Activated gamma-delta T cell (primary cell): ENCODE measurements at places on chromosomes 3 and 15.

- DNase-seq = no peak
These were observed 48.4 kb downstream of the BLM start for GRCh38 chr15:90765531-90765930.

GRCh38 chr15:48928877-48929538, 34.7 kb downstream of the SHC4 start:
- DNase-seq = no peak

DNA sequence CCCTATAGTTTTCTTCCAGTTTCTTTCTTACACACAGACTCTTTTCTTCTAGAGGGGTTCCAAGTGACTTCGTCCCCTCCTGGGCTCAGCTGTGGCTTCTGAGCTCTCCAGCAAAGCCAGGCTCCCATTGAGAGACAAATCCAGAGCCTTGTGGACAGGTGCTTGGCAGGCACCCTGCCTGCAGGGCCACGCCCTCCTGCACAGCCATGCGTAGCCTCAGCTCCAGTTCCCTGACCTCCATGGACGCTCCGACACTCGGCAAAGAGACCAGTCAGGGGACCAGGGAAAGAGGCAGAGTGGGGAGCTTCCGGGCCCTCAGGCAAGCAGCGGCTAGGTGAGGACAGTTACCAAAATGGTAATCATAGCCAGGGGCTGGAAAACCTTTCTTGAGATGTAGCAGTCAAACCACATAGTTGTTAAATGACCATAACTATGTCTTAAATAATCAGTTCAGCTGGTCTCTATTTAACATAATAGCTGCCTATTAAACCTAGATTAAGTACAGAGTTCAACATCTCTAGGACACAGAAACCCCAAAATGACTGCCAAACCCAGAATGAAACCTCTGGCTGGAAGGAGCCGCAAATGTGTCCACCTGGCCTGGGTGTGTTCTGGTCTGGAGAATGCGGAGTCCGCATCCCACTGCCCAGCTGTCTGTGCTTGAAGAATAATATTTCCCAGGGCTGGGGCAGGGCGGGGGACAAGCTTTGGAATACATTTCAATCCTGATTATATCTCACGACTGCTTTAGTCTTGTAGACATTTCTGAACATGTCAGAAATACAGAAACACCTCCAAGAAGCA, 69.3 kb upstream of the RGMA start:
- no peak for DNase-seq

DNA sequence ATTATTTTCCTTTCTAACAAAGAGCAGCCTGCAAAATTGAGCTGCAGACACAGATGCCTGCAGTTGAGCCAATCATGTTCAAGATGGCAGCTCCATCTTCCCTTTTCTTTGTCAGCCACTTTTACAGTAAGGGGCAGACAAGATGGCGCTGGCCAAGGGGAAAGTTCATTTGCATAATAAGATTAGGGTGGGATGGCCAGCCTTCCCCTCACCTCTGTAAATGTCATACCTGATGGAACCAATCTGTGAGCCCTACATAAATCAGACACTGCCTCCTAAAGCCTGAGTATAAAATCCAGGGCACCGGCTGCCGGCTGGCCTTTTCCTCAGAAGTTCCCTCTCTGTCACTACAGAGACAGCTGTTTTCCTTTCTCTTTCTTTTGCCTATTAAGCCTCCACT, 15.8 kb downstream of the PATL2 start:
- no peak for DNase-seq

- no peak for DNase-seq
These were observed 22.5 kb downstream of the GABRA5 start for GRCh38 chr15:26889298-26889898.

DNA sequence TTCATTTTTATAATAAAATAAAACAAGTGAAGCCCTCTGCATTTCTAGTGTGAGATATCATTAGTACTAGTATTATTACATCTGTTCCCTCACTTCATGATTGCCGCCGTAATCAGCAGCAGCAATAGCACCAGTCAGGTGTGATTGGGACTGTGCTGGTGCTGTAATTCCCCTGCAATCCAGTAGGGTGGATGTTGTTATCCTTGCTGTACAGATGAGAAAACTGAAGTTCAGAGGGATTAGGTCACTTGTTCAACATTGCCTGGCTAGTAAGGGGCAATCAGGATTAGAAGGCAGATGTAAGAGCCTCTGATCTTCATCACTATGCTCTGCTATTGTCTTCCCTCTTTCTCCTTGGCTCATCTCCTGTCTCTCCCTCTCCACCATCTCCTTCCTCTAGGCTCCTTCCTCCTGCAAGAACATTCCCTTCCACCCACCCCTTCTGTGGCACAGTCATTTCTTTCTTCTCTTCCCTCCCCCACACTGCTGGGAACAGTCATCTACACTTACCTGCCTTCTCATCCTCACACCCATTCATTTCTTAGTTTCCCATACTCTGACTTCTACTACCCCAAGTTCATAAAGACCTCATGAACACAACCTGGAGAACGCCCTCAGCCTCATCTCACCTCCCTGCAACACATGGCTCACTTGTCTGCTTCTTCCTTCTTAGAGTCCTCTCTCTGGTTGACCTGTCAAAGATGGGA, 29.7 kb downstream of the CRYGS start:
- no peak for DNase-seq

GRCh38 chr3:192675958-192676649, 51.2 kb downstream of the FGF12 start:
- no peak for DNase-seq

DNA sequence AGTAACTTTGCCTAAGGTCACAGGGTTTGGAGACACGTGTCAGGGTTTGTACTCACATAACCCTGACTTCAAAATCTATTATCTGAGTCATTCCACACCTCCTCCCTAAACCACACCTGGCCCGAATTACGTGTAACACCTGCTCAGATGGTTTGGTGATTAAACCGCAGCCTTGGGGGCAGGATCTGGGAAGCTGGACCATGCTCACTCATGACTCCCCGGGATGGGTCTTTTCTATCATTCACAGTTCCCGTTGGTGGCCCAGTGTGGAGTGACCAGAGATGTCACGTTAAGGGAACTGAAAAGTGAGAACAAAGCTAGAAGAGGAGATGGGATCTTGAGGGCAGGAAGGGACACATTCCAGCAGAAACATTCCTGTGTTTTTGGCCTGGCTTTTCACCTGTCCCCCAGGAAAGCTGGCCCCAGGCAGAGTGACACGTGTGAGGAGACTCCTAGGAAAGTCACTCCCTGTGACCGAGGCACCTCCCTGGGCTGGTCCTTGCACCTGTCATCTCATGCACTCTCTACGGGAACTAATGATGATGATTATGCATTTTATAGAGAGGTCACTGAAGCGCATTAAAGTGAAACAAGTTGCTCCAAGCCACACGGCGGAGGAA, 75.4 kb upstream of the POMGNT2 start:
- no peak for DNase-seq

GRCh38 chr3:4800595-4800994, 178.6 kb upstream of the BHLHE40 start:
- DNase-seq = no peak

DNA sequence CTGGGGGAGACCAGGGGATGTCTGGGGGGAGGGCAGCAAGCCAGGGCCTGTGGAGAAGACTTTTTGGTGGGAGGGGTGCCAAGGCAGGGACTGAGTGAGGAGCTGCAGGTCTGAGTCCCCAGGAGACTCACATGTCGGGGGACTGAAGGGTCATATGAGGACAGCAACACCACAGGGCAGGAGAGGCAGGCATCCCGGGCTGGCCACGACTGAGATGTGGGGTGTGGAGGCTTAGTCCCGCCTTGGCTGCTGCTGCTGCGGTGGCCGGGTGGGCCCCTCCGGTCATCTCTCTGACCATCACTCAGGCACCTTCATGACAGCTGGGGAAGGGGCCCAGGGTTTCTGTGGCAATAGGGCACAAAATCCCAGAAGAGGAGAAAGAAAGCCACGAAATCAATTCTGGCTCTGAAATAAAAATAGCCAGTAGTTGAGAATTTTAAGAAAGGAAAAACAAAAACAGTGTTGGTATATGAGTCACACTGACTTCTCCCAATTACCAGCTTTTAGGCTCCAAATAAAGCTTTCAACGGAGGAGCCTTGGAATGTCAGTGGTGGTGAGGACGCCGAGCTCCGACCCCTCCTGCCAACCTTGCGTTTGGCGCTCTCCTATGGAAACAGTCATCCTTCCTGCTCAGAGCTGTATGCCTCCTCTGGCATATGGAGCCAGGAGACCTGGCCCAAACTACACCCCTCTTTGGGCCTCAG, 52.9 kb upstream of the ITGA11 start:
- DNase-seq = no peak

GRCh38 chr3:75272691-75273090, 391.4 kb upstream of the FRG2C start:
- no peak for DNase-seq

- DNase-seq = no peak
These were observed 208.6 kb downstream of the NFKBIZ start for GRCh38 chr3:102057781-102058421.

GRCh38 chr3:70882104-70882503, 569.7 kb upstream of the MDFIC2 start:
- no peak for DNase-seq

DNA sequence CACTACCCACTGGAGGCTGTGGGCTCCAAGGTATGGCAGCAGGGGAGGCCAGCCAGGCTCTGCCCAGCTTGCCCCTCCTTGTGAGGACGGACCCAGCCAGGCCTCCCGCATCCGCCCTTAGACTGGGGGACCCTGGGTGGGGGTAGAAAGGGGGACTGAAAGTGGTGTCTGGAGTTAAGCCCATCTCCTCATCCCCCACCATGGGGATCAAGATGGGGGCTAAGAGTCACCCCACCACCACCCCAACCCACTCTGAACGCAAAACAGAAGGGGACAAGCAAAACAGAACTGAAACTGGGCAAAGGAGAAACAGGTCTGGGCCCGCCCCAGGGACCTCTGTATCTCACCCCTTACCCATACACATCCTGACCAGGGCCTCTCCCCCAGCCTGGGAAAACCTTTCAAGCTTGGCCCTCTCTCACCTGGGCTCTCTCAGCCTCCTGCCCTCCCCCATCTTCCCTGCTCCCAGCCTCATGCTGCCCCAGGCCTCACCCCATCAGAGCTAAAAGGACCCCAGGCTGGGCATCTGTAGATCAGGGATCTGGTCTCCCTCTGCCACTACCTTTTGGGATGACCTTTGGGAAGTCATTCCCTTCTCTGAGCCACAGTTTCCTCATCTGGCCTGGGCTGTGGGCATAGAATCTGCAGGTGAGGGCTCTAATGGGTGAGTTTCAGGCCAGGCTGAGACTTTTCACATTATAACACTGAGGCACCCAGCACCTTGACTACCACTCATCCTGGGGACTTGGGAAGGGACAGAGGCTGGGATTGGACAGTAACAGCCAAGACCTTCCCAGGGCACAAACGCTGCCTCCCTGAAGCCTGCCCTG, 30.0 kb upstream of the CYP11A1 start:
- no peak for DNase-seq

- DNase-seq = no peak
These were observed 69.5 kb upstream of the ETV5 start for GRCh38 chr3:186178412-186178811.

DNA sequence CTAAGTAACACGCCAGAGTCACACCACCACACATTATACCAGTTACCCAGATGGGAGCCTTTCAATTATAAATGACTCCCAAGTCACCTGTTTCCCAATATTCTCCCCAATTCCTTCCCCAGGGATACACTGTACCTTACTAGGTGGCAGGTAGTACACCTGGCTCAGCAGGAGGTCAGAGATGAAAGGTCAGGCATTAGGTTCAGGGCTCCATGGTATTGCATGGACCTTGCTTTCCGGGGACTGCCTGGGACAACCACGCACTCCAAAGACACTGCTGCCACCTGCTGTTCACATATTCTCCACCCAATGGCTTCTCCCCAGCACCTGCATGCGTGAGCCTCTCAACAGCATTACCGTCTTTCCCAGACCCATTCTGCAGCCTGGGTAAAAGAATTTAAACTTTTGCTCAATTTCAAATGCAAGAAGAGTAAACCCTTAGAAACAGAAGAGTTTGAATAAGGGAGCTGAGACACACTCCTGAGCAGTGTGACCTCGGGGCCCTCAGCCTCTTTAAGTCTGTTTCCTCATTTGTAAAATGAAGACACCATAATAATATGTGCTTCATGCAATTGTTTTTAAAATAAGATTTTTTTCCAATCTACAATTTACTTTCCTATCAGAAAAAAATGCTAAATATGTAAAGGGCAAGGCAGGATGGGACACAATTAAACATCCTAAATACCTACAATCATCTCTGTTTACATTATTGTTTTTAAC, 28.0 kb upstream of the LACTB start:
- DNase-seq = no peak

DNA sequence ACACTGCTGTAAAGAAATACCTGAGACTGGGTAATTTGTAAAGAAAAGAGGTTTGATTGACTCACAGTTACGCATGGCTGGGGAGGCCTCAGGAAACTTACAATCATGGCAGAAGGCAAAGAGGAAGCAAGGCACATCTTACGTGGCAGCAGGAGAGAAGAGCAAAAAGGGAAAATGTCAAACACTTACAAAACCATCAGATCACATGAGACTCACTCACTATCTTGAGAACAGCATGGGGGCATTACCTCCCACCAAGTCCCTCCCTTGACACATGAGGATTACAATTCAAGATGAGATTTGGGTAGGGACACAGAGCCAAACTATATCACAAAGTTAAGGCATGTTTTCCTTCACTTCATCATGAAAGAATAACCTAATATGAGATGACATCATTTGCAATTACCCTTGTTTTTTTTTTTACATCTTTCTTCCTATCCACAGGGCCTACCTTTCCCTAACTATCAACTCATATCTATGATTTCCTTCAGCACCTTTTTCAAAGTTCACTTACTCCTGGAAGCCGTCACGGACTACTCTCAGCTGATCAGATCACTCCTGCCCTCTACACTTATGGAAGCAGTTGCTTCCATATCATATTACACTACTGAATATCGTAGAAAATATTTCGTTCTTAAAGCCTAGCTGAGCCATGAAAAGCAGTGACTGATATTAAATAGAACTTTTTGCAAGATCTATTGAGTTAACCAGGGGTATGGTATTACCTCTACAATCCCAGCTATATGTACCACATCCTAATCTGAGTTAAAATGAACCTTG, 25.5 kb upstream of the ATP8B4 start:
- DNase-seq = no peak

- DNase-seq = peak; percentile 22
These were observed at the start of gene PODXL2 for GRCh38 chr3:127628788-127629466. Gene PODXL2 (plus strand): TSS chr3:127629185. CDS start chr3:127629220, 35 bp downstream.

GRCh38 chr3:136932523-136932922, 25.3 kb upstream of the IL20RB start:
- DNase-seq = no peak

DNA sequence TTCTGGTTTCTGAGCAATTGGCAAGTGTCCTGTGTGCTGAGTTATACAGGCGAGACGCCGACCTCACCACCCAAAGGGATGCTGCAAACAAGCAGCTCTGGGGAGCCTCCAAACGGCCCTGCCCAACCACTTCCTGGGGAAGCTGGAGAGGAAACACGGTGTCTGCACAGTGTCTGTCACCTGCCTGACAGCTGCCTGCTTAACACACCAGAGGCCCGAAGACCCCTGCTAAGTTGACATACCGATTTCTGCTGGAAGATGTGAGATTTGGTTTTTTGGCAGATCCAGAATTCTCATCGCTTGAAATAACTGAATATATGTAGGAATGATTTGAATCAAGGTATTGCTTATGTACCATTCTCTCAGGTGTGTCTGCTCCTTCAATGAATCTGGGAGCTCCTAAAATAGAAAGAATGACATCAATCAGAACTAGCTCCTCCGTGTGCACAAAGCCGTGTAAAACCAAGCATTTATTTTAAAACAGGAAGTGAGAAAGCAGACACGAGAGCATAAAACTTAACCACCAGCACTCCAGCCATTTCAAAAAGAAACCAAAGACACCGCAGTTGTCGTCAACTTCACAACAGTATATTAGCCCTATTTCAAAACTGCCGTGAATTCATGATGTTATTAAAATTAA, 27.2 kb downstream of the LRRC2 start:
- DNase-seq = peak; percentile 34

- DNase-seq = no peak
These were observed 19.1 kb upstream of the HHATL start for GRCh38 chr3:42721690-42722089.
